CD4-positive, alpha-beta T cell treated with Interleukin-4 for 1 hour (primary cell): ENCODE measurements at places on chromosomes 13 and 19.

GRCh38 chr19:44451687-44452086, 3.4 kb upstream of the ZNF229 start:
- no peak for DNase-seq

DNA sequence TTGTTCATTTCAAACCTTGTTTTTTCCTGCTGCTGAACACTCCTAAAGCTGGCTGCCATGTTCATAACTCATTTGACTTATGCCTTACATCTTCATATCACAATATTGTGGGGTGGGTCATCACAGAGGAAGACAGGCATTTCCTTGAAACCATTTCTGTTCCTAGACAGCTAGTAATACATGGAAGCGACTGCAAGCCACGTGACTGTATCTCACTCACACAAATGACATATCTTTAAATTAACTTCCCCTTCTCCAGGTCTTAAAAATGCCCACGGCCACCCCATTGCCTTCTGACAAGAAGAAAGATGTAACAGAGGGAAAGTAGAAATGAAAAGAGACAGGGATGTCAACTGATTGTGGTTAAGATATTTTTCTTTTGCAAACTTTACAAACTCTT, 236.8 kb downstream of the LMO7 start:
- no peak for DNase-seq

DNA sequence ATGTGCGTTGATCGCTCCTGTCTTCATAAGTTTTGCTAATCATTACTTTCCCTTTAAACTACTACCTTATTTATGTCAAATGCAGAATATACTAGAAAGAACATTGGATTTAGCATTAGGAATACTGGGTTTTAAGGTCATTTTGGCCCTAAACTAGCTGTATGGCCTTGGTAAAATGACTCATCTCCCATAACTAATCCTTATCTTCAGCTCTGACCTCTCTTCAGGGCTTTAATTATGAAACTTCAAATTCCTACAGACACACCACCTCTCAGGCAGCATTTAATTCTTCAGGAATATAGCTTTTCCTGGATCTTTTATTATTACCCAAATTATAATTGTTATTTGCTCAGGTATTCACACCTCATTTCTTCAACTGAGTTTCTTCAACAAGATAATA, 121.2 kb downstream of the STARD13 start:
- no peak for DNase-seq

- DNase-seq: no peak
Observed at GRCh38 chr13:110575322-110576069, 14.0 kb upstream of the RAB20 start.

- peak; percentile 95 for DNase-seq
Observed at GRCh38 chr19:13150187-13150930, at the start of the genes IER2 and STX10. IER2 (plus strand) TSS chr19:13150411; CDS start chr19:13153187, 2,776 bp downstream. STX10 (minus strand) TSS chr19:13150375; CDS start chr19:13150173, 202 bp downstream.

DNA sequence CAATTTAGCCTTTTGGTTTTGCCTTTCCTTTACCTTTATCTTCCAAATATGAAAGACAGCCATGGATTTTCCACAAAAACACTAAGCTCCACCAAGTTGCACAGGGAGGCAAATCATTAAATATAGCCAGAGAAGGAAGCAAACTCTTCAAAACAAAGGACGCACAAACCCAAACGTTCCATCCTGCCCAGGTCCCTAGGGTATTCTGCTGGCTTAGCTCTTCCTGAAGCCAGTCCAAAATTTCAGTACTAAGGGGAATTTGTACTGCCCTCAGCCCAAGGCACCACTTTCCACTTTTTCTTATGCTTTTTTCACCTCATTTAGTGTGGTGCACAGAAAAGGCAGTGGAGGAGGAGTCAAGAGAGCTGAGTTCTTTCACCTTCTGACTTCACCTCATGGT, 169.9 kb downstream of the FLT1 start:
- DNase-seq: no peak

GRCh38 chr19:49556412-49557398, 23.7 kb downstream of the NOSIP start:
- no peak for DNase-seq
